ENCODE measurements at places on chromosomes 11 and 22.

- no peak for DNase-seq
Measured at GRCh38 chr11:120403966-120404365, 67.8 kb downstream of the ARHGEF12 start.

DNA sequence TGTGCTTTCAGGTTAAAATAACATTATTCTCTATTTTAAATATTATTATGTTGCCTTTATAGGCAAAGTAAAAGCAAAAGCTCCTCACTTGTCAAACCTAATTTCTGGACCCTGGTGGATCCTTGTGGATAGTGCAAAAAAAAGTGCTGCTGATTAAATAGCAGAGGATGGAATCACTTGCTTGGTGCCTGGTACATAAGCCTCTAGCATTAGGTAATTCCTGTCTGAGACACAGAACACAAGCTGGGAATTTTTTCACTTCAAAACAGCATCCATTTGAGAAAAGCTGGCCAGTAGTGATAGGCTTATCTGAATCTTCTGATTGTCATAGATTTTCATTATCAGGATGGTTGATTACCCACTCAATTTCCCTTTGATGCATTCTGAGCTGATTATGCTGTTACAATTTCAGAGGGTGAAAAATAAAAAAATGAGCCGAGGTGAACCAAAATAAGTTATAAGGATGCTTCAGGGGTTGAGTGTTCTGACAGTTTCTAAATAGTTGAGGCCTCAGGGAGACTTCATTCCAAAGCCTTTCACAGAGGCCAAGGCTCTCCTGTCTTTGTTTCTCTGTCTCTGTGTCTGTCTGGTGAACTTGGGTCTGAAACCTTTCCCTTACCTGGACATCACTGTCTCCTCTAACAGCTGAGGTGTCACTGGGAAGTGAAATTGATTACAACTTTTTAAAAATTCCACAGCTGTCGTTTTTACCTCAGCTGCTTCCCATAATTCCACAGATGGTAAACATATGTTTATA lies 242.9 kb downstream of the NELL1 start:
- no peak for DNase-seq

- DNase-seq: no peak
Measured at GRCh38 chr11:113073290-113073953, 112.2 kb downstream of the NCAM1 start.

GRCh38 chr11:65124480-65125196 lies 2.5 kb downstream of the MRPL49 start:
- DNase-seq: no peak

DNA sequence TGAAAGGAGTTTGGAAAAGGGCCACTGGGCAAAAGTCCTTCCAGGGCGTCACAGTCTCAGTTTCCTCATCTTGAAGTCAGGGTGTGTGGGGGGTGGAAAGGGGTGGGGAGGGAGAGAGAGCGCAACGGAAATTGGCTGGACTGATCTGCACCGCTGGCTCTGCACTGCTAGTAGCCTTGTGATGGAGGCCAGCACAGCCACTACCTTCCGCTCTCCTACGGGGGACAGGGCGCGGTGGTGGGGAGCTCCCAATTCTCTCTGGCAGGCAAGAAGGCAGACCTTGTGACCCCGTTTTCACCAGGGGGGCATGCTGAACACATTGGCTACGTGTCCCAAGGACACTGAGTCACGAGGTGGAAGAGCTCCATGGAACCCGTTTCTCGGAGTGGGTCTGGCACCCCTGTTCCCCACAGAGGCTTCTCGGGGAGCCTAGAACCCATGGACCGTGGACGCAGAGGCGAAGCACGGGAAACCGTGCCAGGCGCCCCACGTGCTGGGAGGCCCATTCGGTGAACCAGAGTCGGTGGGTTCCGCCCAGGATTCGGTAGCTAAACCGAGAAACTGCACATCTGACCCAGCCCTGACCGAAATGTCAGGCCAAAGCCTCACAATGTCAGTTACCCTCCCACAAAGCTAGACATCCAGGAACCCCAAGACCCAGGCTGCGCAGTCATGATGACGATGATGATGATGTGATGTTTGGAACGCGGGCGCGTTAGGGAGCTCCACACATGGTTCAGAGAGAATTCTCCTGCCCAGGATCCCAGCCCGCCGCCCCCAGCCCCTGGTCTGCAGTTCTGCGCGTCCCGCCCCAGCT lies 28.3 kb upstream of the WNT11 start:
- no peak for DNase-seq

DNA sequence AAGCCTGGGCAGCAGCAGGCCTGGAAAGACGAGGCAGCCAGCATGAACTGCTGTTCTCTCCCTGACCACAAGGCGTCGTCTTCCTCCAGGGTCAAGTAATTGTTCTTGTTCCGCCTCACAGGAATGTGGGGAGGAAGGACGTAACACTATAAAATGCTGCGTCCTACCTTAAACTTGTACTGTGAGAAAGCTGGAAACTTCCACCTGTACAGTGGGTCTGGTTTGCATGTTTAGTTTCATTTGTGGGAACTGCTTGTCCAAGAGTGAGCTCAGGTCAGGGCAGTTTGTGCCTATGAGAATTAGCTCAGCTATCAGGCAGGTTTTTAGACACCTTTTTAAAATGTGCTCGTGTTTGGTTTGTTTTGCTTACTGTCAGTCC lies 55.2 kb downstream of the PANX1 start:
- no peak for DNase-seq

DNA sequence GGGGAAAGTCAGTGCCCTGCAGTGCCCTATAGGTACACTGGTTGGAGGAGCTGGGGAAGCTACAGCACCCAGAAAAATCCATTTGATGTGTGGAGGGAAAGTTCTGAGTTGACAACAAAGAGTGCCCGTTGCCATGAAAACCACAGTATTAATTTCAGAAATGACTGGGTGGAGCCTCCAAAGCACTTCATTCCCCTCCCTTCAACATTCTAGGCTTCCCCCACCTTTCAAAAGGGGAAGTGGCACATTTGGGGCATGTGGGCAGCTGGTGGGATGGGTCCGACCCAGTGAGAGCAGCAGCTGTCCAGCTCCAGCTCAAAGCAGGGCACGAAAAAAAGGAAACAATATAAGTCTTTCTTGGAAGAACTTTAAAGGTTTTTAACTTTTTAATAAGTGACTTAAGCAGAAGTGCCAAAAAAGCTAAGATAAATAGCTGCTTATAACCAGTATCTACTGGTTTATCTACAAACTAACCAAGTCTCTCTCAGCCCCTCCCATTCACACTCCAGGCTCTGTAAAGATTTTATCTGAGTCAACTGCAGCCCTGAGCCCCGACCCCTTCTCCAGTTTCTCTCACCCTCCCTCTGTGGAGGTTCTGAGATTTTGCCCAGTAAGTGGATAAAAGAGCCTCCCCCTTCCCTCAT lies 9.0 kb upstream of the AHNAK start:
- DNase-seq: no peak

DNA sequence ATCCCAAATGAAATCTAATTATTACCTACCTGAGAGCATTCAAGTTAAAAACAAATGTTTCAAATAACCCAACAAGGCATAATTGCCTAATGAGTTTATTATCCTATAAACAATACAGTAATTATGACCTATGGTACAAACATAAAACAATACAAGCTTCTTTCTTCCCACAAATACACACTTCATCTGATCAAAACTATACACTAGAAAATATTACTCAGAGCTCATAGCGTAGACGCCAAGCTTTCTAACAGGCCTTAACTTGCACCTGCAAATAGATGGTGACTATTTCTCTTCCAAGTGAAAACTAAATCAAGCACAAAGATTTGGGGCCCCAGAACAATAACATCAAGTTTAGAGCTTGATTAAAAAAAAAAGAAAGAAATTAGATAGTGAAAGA lies 78.1 kb downstream of the SOX6 start:
- no peak for DNase-seq
